Activated CD8-positive, alpha-beta T cell treated with anti-CD3 and anti-CD28 coated beads, Interleukin-2, amount 10 ng/mL, durations not matched to agents 7 days and 5 days (primary cell): ENCODE measurements at places on chromosomes 12 and 14. TPM values are rescaled to one million over a fixed set of nuclear protein-coding genes. Genes with fewer than 3 reads are reported as not detected.

DNA sequence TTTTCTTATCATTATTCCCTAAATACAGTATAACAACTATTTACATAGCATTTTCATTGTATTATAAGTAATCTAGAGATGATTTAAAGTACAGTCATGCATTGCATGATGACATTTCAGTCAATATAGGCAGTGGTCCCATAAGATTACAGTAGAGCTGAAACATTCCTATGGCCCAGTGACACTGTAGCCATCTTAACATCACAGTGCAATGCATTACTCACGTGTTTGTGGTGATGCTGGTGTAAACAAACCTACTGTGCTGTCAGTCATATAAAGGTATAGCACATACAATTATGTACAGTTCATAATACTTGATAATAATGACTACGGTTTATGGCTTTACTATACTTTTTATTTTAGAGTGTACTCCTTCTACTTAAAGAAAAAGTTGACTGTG is 13.3 kb downstream of the LLPH start:
- no peak overlapping the region for H3K4me3 ChIP-seq
- peaks cover 18% of the 10 kb centered on the region for H3K4me1 ChIP-seq
- no peak for DNase-seq
- H3K27me3 ChIP-seq = peaks cover 2% of the 10 kb centered on the region
- no peak overlapping the region for H3K27ac ChIP-seq
- peaks cover 18% of the 10 kb centered on the region for H3K36me3 ChIP-seq

DNA sequence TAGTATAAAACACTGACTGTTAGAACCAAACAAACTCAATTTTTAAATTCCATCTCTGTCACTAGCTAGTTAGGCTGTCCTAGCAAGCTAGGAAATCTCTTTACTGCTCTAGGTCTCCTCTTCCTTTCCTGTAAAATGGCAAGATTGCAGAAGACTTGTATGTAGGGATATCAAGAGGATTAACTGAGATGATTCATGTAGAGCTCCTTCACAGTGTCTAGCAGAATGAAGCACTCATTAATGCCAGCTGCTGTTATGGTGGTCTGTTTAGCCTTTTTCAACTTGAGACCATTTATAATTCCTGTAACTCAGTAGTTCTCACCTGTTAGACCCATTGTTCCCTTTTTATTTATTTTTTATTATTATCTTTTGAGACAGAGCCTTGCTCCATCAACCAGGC is 67.8 kb upstream of the KCNH3 start:
- no peak for DNase-seq
- no peak overlapping the region for H3K4me3 ChIP-seq
- H3K27ac ChIP-seq = no peak overlapping the region
- H3K36me3 ChIP-seq = no peaks in the 10 kb centered on the region

DNA sequence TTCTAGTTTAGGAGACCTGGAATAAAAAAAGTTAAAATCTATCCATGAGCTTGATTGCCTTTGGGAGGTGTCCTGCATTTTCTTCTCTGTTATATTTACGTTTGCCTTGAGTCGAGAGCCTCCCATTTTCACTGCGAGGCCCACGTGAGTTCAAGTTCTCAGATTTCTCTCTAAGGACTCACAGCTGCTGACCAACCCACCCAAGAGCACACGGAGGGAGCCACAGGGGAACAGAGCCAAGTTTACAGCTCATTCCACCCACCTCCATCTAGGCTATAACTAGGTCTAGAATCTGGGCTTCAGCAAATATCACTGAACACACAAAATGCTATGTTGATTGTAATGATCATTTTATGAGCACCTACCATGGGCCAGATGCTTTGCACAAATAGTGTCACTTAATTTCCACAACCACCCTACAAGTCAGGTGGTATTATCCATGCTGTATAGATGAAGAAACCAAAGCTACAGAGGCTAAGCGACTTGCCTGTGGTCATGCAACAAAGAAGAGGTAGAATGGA is 16.7 kb downstream of the ALDH1L2 start:
- peaks cover 17% of the 10 kb centered on the region for H3K27me3 ChIP-seq
- H3K4me3 ChIP-seq = no peak overlapping the region
- no peak overlapping the region for H3K27ac ChIP-seq
- no peaks in the 10 kb centered on the region for H3K36me3 ChIP-seq
- DNase-seq = no peak

- H3K36me3 ChIP-seq = no peaks in the 10 kb centered on the region
- DNase-seq = no peak
- H3K4me3 ChIP-seq = no peak overlapping the region
- H3K27me3 ChIP-seq = no peaks in the 10 kb centered on the region
- no peak overlapping the region for H3K27ac ChIP-seq
- no peaks in the 10 kb centered on the region for H3K4me1 ChIP-seq
These were observed 265.3 kb upstream of the TBX3 start for GRCh38 chr12:114949058-114949820.

DNA sequence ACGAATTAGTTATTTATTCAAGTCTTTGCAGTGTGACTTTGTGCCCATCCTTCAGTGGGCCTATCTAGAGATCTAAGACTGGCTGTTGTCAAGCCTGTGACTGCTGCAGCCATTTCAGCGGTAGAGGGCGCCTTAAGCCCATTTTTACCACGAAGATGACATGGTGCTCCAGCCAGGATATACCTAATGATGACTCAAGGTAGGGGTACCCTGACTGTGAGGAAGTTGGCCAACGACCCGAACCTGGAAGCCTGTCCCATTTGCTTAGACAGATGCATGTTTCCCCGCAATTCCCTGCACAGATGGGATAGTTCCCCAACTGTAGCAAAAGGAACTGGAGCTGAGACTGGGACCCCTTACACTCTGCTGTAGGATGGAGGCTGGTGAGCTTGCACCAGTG is 41.3 kb downstream of the RAB3IP start:
- H3K27me3 ChIP-seq = no peaks in the 10 kb centered on the region
- no peak for DNase-seq
- no peaks in the 10 kb centered on the region for H3K4me1 ChIP-seq
- H3K4me3 ChIP-seq = no peak overlapping the region
- peaks cover 17% of the 10 kb centered on the region for H3K36me3 ChIP-seq
- no peak overlapping the region for H3K27ac ChIP-seq

The IFNG-AS1 gene
- 0.21 TPM for total RNA-seq

GRCh38 chr12:106680280-106680679 is 94.2 kb upstream of the RIC8B start:
- H3K4me1 ChIP-seq = no peaks in the 10 kb centered on the region
- no peak overlapping the region for H3K27ac ChIP-seq
- no peaks in the 10 kb centered on the region for H3K36me3 ChIP-seq
- peaks cover 7% of the 10 kb centered on the region for H3K27me3 ChIP-seq

DNA sequence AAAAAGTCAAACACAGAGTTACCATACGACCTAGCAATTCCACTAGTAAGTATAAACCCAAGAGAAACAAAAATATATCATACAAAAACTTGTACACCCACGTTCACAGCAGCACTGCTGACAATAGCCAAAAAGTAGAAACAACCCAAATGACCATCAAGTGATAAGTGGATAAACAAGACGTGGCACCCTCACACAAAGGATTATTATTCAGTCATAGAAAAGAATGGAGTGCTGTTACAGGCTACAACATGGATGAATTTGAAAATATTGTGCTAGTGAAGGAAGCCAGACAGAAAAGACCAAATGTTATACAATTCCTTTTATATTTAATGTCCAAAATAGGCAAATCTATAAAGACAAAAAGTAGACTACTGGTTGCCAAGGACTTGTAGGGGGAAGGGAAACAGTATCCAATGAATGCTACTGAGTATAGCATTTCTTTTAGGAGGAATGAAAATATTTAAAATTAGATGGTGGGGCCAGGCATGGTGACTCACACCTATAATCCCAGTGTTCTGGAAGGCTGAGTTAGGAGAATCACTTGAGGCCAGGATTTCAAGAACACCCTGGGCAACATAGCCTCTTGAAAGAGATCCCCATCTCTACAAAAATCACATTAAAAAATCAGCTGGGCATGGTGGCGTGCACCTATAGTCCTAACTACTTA is 41.9 kb downstream of the SPTLC2 start:
- DNase-seq = no peak
- H3K4me3 ChIP-seq = no peak overlapping the region
- peaks cover 9% of the 10 kb centered on the region for H3K4me1 ChIP-seq
- H3K36me3 ChIP-seq = peaks cover 51% of the 10 kb centered on the region
- no peaks in the 10 kb centered on the region for H3K27me3 ChIP-seq

The DEGS2 gene
- 0.39 TPM for total RNA-seq

DNA sequence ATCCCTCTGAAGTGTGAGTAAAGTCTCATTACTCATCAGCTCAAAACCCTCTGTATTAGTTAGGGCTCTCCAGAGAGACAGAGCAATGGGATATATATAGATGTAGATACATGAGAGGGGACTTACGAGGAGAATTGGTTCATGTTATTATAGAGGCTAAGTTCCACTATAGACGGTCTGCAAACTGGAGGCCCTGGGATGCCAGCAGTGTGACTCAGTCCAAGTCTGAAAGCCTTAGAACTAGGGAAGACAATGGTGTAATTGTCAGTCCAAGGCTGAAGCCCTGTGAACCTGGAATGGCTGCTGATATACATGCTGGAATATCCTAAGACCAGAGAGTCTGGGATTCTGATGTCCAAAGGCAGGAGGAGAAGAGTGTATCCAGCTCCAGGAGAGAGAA is 57.3 kb upstream of the CEP83 start:
- no peak overlapping the region for H3K4me3 ChIP-seq
- no peaks in the 10 kb centered on the region for H3K4me1 ChIP-seq
- H3K27ac ChIP-seq = no peak overlapping the region

The NPFF gene
- total RNA-seq = not detected

The VRTN gene
- total RNA-seq = not detected

The ANKRD13A gene
- 78.1 TPM for total RNA-seq

DNA sequence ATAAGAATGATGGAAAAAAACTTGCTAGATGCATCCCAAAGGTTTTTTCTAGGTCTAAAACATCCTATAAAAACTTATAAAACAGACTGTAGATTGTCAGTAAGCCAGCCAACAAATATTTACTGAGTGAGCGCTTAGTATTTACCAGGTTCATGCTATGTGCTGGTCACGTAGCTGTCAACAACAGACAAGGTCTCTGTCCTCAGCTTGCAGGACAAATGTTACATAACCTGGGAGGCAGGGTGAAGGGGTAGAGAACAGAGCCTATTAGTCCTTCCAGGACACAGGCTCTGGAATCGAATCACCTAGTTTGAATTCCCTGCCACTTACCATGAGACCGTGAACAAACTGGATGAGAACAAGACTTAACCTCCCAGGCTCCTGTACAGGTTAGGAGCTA is 6.4 kb downstream of the NFYB start:
- no peak overlapping the region for H3K4me3 ChIP-seq
- H3K4me1 ChIP-seq = peaks cover 12% of the 10 kb centered on the region
- DNase-seq = no peak
- no peaks in the 10 kb centered on the region for H3K27me3 ChIP-seq
- peaks cover 22% of the 10 kb centered on the region for H3K36me3 ChIP-seq

GRCh38 chr12:13181375-13182070 is 15.0 kb upstream of the EMP1 start:
- H3K27me3 ChIP-seq = peaks cover 26% of the 10 kb centered on the region
- no peak overlapping the region for H3K27ac ChIP-seq
- DNase-seq = no peak
- H3K4me3 ChIP-seq = no peak overlapping the region
- no peaks in the 10 kb centered on the region for H3K36me3 ChIP-seq
- peaks cover 59% of the 10 kb centered on the region for H3K4me1 ChIP-seq

- no peak for DNase-seq
- H3K4me1 ChIP-seq = peaks cover 16% of the 10 kb centered on the region
- no peaks in the 10 kb centered on the region for H3K36me3 ChIP-seq
- peaks cover 28% of the 10 kb centered on the region for H3K27me3 ChIP-seq
These were observed 3.0 kb downstream of the GAS2L3 start for GRCh38 chr12:100576331-100577036.

GRCh38 chr12:10226731-10227130 is 14.1 kb downstream of the GABARAPL1 start:
- H3K36me3 ChIP-seq = peaks cover 37% of the 10 kb centered on the region
- peaks cover 15% of the 10 kb centered on the region for H3K4me1 ChIP-seq
- H3K4me3 ChIP-seq = no peak overlapping the region

GRCh38 chr12:27542628-27543027 is 18.6 kb downstream of the PPFIBP1 start:
- H3K27ac ChIP-seq = no peak overlapping the region
- H3K4me3 ChIP-seq = no peak overlapping the region
- no peak for DNase-seq
- peaks cover 11% of the 10 kb centered on the region for H3K27me3 ChIP-seq

DNA sequence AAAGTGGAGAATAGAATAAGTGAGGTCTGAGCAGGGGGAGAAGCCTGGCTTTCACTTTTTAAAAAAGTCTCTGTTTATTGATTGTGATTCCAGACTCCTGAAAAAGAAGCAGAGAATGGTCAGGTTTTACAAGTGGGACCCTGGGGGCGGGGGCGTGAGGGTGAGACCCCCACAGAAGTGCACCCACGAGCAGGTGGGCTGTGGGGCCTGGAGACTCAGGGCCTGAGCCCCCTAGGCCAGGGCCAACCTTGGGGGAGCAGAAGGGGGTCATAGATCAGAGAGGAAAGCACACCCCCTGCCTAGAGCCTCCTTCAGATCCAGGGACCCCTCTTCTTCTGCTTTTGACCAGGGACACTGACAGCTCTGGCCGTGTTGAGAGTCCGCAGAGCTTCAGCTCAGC is 180.3 kb downstream of the ADGRD1 start:
- DNase-seq = no peak
- H3K4me3 ChIP-seq = no peak overlapping the region
- no peaks in the 10 kb centered on the region for H3K36me3 ChIP-seq

GRCh38 chr12:1797011-1797901 is 23.1 kb upstream of the LRTM2 start:
- no peaks in the 10 kb centered on the region for H3K36me3 ChIP-seq
- DNase-seq = peak; percentile 61
- peak overlapping the region; percentile 65 for H3K27ac ChIP-seq
- peak overlapping the region; percentile 71 for H3K4me3 ChIP-seq

- H3K4me1 ChIP-seq = no peaks in the 10 kb centered on the region
- no peaks in the 10 kb centered on the region for H3K36me3 ChIP-seq
- H3K4me3 ChIP-seq = no peak overlapping the region
- no peak overlapping the region for H3K27ac ChIP-seq
- no peaks in the 10 kb centered on the region for H3K27me3 ChIP-seq
These were observed 28.7 kb downstream of the CCDC85C start for GRCh38 chr14:99575043-99576023.

DNA sequence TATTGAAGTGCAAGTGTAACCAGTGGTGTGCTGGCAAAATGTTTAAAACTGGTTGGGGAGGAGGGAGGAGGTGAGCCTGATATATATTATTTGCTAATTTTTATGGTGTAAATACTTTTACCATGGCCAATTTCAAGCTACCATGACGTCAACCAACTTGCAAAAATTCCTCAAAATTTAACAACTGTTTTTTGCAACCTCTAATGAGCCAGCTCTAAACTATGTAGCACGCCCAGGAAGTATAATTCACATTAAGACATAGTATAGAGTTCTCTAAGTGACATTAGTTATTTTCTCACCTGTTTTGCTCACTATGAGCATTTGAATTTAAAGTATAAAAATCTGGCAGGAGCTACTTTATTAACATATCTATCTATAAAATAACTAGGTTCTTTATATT is 41.4 kb downstream of the ATL1 start:
- no peak for DNase-seq
- H3K27me3 ChIP-seq = peaks cover 6% of the 10 kb centered on the region
- H3K36me3 ChIP-seq = no peaks in the 10 kb centered on the region

- peaks cover 37% of the 10 kb centered on the region for H3K4me1 ChIP-seq
- no peaks in the 10 kb centered on the region for H3K27me3 ChIP-seq
- H3K4me3 ChIP-seq = peak overlapping the region; percentile 96
- H3K27ac ChIP-seq = no peak overlapping the region
These were observed 1.1 kb downstream of the KMT5A start for GRCh38 chr12:123384994-123385376.
